Naive thymus-derived CD8-positive, alpha-beta T cell (primary cell): ENCODE measurements at places on chromosomes 6 and 20.

- DNase-seq = no peak
These were observed 39.7 kb upstream of the EMILIN3 start for GRCh38 chr20:41406353-41406752.

GRCh38 chr20:43681991-43682410 is 15.1 kb downstream of the MYBL2 start:
- DNase-seq = peak; percentile 33

DNA sequence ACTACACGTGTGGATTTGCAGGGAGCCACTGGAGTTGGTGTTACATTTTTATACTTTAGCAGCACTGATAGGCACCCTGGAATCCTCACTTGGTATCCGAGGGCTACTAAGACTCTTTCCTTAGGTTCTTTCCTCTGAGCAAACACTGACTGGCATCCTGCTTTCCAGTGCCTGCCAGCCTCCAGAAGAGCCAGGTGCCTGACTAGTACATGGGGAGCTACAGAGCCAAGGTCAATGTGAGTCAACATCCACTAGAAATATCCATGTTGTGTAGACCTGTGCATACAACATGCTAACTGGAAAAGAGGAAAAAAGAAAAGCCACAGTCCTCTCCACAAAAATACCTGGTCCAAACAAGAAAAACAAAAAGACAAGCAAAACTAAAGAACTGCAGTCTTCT is 5.9 kb downstream of the TUBB1 start:
- DNase-seq = no peak

GRCh38 chr20:40525351-40525750 is 163.7 kb downstream of the MAFB start:
- no peak for DNase-seq

GRCh38 chr6:149127212-149127611 is 190.3 kb upstream of the TAB2 start:
- DNase-seq = no peak

GRCh38 chr20:62972845-62973745 is 20.6 kb downstream of the SLC17A9 start:
- DNase-seq = no peak

GRCh38 chr20:63980317-63980805 is 571 bp upstream of the PRPF6 start:
- DNase-seq = no peak

DNA sequence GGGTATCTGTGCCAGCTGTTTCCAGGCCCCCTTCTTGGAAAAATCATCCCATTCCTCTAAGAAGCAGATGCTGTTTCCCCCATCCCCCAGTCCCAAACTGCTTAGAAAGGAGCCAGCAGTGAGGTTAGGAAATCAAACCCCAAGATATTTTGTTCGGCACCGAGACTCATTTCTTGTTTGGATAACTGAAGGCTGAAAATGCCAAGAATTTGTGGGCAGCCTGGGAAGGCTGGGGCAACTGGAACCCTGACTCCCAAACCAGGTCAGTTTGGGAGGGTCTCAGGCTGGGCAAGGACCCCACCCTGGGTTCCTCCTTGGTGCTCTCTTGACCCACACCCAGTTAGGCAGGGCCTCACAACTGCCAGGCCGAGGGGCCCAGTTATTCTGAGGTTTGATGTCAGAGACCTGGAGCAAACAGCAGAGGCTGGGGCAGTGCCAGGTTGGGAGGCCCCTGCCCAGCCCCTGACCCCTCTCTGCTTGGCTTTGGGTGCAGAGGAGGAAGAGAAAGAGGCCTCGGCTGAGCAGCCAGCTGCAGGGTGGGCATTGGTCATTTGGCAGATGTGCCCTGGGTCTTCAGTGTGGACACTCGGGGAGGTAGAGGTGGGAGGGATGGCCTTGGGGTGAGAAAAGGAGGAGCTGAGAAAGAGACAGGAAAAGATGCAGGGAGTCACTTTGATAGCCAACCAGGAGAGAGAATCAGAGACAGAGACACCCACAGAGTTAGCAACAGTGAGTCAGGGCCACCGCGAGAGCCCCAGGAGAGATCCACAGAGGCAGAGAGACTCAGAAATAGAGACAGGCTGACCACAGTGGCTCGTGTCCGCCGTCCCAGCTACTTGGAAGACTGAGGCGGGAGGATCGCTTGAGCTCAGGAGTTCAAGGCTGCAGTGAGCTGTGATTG is 5.0 kb downstream of the ANGPT4 start:
- no peak for DNase-seq
